ENCODE measurements at places on chromosomes 7 and 10.

- DNase-seq: no peak
Observed at GRCh38 chr7:23292623-23293022, 6.5 kb upstream of the MALSU1 start.

DNA sequence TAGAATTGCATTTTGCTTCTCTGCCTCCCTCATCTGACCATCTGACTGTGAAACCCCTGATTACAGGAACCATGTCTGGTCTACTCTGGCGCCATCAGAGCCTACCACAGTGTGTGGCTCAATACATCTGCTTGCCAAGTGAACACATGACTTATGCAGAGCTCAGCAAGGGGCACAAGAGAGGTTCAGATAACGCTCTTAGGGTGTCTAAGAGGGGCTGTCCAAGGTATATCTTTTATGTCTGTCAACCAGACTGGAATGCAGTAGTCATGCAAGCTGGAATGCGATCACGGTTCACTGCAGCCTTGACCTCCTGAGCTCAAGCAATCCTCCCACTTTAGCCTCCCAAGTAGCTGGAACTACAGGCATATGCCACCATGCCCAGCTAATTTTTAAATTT is 10.3 kb upstream of the RRP12 start:
- DNase-seq: no peak

DNA sequence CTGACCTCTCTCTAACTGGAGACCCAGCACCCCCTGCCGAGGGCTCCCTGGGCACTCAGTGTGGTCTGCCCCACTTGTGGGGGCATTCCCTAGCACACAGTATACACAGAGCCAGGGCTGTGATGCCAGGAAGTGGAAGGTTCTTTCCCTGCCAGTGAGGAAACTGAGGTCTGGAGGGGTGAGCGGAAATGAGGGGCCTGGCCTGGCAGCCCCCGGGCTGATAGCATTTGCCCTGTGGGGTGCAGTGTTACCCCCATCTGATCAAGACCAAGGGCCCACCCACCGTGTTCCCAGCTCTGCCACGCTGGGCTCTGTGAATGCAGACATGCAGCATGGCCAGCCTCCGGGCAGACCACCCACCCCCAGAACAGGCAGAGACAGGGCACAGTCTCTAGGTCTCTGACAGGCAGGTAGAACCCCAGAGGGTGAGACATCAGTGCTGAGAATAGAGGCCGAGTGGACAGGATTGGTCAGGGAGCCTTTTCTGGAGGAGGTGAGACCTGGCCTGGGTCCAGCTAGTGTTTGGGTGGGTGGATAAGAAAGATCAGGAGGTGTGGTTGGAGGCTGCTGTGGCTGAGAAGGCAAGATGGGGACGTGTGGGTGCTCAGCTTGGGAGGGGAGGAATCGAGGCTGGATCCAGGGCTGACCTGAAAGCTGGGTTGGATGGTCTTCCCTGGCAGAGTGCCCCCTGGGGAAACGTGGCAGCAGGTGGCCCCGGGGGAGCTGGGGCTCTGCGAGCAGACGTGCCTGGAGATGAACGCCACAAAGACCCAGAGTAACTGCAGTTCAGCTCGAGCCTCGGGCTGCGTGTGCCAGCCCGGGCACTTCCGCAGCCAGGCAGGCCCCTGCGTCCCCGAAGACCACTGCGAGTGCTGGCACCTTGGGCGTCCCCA is 10.8 kb upstream of the ZNF862 start:
- no peak for DNase-seq

DNA sequence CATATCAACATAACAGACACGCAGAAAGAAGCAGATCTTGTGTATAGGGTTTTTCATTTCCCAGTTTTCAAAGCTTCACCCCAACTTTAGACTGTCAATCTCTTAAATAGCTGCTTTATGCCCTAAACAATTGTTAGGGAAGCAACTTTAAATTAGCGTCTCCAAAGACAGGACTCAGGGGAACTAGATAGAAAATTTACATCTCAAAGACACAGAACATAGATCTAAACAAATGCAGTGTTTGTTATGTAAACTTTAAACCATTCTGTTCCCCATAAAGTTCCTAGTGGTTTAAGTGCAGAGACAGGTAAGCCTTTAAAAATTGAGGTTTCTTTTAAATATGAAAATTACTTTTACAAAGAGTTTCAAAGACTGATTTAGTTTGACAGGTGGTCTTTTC is 379.2 kb upstream of the GHITM start:
- no peak for DNase-seq

GRCh38 chr10:86149257-86149656 is 217.3 kb downstream of the GRID1 start:
- no peak for DNase-seq

DNA sequence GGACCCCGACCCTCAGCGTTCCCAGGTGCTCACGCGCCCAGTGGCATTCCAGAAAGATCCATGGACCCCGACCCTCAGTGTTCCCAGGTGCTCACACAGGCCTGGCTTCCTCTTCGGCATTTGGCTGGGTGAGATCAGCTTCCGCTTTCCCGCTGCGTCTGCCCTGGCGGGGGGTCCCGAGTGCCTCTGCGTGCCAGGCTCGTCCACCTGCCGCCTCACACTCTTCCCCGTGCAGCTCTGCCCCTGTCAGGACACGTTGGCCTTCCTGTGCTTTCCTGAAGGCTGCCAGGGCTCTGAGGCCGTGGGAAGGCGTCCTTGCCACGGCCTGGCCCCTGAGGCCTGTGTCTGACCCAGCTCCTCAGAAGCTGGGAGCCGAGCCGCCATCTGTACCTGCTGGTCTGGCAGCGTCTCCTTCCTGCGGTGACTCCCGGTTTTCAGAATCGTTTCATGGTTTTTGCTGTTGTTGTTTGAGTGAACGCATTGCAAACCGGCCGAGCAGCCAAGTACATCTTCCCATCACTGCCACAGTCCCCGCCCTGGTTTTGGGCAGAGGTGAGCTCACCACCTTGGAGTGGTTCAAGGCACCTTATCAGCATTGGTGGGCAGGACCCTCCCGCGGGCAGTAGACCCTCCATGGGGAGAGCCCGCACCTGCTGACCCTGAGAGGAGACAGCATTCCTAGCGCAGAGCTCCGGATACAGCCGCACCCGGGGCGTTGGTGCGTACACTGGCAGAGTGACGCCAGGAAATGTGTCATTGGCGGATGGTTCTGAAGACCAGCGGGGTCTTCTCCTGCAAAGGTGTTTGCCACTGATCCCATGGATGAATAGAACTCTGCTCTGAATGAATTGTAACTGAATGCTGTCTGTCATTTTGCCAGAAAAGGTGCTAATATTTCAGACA is 17.4 kb downstream of the NKX6-2 start:
- no peak for DNase-seq

DNA sequence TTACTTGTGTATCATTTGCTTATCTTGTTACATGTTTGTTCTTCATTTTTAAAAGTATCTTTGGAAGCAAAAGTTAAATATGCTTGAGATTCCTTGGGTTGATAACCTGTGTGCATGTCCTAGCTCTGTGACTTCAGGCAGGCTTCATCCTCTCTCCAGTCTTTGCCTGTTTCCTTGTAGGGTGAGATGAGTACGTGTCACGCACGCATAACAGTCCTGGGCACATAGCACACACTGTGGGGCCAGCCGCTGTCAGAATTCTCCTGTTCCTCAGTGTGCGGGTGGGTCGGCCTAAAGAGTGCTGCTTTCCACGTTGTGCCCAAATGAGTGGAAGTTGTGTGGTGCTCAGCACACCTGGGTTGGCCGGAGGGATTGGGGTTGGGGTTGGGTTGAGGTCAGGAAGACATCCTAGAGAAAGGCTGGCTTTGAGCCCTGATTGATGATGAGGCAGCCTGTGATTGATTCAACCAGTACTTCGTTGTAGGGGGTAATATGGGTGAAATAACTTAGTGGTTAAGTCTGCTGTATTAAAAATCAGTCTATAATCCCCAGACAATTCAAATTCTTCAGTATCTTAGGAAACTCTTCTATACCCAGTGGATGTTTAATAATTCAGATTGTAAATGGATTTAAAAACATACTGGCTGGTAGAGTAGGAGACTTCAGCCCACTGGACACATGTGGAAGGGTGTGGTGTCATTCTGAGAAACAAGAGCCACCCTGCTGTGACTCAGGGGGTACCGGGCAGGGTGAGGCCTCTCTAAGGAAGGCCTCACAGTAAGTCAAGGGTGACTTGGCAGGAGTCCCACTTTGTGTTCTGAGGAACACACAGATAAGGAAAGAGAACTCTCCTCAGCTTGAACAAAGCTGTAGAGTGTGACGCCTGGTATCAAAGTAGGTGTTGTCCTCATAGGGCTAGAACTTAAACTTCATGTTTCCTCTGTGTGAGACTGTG is 54.8 kb downstream of the DAGLB start:
- no peak for DNase-seq

DNA sequence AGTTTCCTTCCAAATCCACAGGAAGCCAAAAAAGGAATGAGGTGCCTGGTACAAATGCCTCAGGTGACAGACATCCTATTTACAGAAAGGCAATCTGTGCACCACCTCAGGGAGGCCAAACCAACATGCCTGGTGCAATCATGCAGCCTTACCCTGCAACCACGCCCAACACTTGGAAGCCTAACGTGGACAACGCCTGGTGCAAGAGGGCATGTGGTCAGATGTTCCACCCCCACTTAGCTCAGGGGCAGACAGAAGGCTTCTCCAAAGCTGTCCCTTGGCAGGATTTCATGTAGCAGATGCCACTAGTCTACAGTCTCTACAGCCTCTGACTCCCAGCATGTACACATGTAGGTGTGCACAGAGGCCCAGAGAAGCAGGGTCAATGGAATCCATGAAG is 89.5 kb downstream of the KCNMA1 start:
- DNase-seq: no peak

DNA sequence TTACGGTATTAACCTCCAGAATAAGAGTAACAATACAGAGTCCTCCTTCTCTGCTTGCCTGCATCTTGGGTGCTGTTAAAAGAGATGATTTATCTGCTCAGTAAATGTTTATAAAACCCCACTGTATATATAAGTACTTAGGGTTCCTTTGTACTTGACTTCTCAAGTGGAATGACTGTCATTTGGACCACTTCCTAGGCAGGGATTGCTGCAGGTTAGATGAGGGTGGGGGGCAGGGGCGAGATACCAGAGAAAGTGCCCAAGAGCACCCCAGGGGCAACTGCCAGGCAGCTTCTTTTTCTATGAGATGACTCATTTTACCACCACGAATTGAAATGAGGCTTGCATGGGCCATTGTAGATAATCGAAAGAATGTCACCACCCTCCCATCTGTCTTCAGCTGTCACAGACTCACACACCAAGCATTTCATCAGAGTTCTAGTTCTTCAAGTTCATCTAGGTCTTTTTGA is 421.9 kb upstream of the GALNT17 start:
- DNase-seq: no peak

GRCh38 chr10:43928425-43928968 is 279.8 kb upstream of the ZNF32 start:
- no peak for DNase-seq

- DNase-seq: no peak
Observed at GRCh38 chr10:12241810-12242529, 46.0 kb downstream of the CDC123 start.

DNA sequence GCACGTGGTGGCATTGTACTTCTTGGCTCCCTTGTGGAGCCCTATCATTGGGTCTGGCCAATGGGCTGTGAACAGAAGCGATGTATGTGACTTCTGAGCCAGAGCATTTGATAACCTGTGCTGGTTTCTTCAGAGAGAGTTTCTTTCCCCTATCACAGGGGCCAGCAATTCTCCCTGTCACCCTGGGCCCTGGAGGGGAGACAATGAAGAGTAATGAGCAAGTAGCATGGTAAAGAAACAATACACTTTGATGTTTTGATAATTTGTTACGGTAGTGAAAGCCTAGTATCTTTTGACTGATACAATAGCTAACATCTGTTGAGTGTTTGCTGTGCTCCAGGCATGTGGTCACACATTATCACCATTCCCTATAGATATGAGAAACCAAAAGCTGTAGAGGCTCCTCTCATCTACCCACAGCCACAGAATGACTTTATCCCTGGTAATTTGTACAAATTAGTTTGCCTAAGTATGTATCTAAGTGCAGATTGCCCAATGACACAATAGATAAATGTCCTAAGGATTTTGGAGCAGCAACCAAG is 113.4 kb upstream of the SVIL start:
- no peak for DNase-seq

- no peak for DNase-seq
Observed at GRCh38 chr10:73597346-73597745, 6.2 kb upstream of the USP54 start.

- no peak for DNase-seq
Observed at GRCh38 chr10:10508211-10508610, 509.5 kb upstream of the CELF2 start.

GRCh38 chr7:94442639-94443038 is 47.9 kb downstream of the COL1A2 start:
- no peak for DNase-seq

GRCh38 chr7:15686295-15686956 is at the start of gene MEOX2:
Gene MEOX2, minus strand, starts transcription at chr7:15686683. Its CDS starts 281 bp downstream, at chr7:15686402.
- DNase-seq: no peak

DNA sequence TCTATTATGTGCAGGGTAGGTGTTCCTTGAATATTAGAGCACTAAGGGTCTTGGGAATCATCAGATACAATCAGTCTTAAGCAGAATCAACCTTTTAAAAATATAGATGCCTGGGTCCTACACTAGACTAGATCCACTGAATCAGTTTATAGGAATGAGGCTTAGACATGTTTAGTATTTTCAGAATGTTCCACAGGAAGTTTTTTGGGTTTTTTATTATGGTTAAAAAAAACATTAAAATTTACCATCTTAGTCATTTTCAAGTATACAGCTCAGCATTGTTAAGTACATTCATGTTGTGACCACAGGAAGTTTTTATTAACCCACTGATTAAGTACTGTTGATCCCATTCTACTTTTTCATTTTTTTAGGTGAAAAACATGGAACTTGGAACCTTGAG is 135.7 kb downstream of the LCOR start:
- DNase-seq: no peak

- DNase-seq: no peak
Observed at GRCh38 chr10:38007991-38008390, 2.5 kb upstream of the ZNF33A start.

DNA sequence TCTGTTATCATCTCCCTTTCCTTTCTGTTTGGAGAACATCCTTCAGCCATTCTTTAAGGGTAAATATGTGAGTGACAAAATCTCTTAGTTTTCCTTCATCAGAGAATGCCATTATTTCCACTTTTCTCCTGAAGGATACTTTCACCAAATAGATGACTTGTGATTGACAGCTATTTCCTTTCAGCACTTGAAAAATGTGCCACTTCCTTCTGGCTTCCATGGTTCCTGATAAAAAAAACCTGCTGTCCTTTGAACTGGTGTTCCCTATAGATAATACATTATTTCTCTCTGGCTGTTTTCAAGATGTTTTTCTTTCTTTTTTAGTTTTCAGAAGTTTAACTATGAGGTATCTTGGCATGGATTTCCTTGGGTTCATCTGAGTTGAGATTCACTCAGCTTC is 79.7 kb downstream of the TBXAS1 start:
- no peak for DNase-seq

DNA sequence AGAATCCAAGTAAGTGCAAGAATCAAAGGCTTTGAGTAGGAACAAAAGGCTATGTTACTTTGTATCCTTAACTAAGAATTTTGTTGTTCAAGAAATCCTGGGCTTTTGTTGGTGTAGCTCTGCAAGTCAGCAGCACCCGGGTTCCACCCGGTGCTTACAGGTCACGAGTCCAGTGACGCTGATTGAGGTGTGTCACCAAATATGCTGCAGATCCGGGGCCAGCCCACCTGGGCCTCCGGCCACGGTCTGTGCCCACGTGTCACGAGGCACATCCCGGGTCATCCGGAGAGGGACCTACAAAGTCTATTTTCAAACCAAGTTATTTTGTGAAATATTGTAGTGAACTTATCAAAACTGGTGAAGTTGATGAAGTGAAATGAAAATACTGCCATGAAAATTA is 103.1 kb downstream of the MGMT start:
- DNase-seq: no peak

Data from stimulated activated CD4-positive, alpha-beta T cell treated with anti-CD3 and anti-CD28 coated beads, Interleukin-1b, Interleukin-23, amount 100 ng/mL, for 1 hour (primary cell).